ENCODE measurements at places on chromosomes 4 and X.

GRCh38 chrX:150577174-150577573, 8.8 kb downstream of the MTM1 start:
- DNase-seq = no peak

- DNase-seq = no peak
These were observed 69.7 kb upstream of the PPP3CA start for GRCh38 chr4:101417046-101417445.

DNA sequence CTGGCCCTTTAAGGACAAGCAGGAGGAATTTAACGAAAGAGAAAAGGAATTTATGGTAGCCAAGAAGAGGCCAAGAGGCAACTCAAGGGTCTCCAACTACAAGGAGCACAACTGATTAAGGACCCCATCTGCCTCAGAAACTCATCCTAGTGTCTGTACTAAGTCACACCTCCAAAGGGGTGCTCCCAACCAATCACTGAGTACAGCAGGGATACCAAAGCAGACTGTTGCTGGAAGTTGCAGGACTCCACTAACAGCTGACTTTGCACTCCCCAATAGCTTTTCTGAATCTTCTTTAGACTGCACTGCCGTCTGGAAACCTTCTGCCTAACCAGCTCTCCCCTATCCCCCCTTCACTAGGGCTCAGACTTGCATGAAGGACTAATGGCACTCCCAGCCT, 50.6 kb downstream of the ATP11C start:
- DNase-seq = no peak

DNA sequence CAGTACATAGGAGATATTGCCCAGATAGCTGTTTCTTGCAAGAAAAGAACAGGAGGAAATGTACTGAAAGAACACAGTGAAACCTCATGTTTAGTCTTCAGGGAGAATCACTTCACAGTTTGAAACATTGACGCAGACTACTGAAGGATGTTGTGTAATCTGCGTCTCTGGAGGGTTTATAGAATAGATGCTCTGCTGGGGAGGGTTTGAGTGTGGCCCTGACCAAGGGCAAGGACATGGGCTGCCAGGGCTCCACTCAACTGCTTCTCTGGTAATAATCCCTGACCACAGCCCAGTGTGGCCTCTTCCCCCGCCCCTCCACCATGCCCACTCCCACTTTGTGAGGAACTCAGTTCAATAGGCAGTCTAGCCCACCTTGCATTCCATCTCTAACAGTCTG, 15.8 kb upstream of the ACE2 start:
- no peak for DNase-seq

- no peak for DNase-seq
These were observed 46.9 kb downstream of the HSPA4L start for GRCh38 chr4:127829014-127829413.

GRCh38 chr4:102388611-102389010, 43.3 kb upstream of the SLC39A8 start:
- DNase-seq = no peak

DNA sequence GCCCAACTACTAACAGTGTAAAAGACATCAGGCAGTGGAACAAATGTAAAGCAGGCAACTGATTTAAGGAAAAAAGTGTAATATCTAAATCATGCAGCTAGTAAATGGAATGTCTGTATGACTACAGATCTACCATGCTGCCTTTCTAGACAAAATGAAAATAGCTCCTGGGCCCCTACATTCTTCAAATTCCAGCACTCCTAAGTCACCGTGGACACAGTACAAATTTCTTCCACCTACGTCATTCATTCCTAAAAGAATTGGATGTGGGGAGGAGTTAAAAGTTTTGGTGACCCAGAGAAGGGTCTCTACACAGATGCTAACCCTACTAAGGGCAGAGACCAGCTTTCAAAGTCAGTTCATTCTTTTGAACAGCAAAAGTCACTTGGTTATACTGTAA, 137.2 kb upstream of the ARHGEF9 start:
- no peak for DNase-seq

- no peak for DNase-seq
These were observed 94.2 kb downstream of the ATP10D start for GRCh38 chr4:47579235-47579634.

DNA sequence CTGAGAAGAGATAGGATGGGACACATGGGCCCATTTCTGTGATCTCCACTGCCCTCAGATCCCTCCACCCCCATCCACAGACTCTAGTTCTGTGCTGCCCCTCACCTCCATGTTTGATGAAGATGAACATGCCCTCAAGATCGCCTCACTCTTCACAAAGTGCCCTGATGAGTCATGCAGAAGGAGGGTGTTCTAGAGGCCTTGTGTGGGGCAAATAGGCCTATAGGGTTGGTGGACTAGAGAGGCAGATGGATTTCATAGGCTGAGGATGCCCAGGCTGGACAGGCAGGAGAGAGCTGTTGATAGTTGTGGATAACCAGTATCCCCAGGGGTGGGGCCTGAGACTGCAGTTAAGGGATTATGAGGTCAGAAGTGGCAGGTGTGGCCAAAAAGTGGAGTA, at the start of gene CXorf65:
TSS of gene CXorf65 (minus strand) at position 314 of the 400 bp plus-strand sequence. CDS start at position 130, 184 bp downstream.
- no peak for DNase-seq

- DNase-seq = no peak
These were observed 142.3 kb downstream of the PCDH18 start for GRCh38 chr4:137389911-137390520.

GRCh38 chrX:38335382-38335781, 8.1 kb upstream of the RPGR start:
- DNase-seq = no peak

DNA sequence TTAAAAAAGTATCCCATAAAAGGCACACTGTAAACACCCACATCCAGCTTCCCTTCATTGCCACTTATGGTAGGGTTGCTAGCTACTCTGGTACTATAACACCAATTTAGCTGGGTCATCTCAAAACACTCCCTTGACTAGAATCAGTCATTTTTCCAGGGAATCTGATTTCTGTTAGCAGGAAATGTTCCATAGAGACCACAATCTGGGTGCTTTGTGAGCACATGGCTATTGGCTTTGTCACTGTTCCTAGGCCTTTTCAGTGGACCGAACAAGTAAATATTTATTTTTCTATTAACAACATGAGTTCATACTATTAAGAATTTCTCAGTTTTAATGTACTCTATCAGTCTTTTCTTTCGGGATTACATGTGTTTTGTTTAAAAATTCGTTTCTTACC, 404.7 kb upstream of the GNPDA2 start:
- DNase-seq = no peak

DNA sequence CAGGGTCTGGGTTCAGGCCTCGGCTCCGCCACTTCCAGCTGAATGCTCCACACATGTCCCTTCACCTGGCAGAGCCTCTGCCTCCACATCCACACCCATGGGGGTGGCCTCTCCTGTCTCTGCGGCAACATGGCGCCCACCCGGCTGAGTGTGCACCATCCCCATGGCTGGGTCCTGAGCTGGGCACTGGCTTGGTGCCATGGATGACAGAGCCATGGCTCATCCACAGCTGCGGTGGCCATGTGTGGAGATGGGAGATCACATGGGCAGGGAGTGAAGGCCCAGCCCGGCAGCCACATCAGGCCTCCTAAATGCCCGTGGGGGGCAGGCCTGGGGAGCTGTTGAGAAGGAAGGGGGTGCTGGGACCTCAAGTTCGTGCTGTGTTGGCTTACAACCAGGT, 213.7 kb downstream of the AFAP1 start:
- no peak for DNase-seq

DNA sequence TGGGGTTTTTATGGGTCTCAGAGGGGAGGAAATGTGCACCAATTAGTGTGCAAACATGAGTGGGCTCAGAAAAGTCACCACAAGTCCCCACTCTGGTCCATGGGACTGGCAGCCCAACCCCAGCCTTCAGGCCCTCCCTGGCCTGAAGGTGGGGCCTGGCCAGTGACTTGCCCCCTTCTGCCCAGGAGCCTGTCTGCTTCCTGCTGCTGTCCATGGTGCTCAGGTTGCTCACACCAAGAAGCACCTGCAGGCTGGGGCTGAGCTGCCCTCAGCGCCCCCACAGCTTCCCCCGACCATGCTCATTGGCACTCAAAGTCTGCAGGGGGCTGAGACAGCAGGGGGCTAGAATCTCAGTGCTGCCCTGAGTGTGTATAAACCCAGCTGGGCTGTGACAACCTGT, 30.6 kb upstream of the GC start:
- DNase-seq = no peak

- no peak for DNase-seq
These were observed 7.6 kb downstream of the SORCS2 start for GRCh38 chr4:7199771-7200441.

DNA sequence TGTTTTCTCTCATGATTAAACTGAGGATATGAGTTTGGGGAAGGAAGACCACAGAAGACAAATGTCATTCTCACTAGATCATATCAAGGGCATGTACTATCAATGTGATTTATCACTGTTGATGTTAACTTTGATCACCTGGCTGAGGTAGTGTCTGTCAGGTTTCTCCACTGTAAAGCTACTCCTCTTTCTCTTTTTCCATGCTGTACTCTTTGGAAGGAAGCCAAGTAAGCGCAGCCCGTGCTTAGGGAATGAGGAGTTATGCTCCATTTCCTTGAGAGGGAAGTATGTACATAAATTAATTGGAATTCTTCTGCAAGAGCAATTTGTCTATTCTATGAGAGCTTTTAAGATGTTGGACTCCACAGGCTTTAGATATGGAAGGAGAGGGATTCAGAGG, 4.0 kb upstream of the KANTR start:
- DNase-seq = no peak

- no peak for DNase-seq
These were observed 22.9 kb downstream of the SHISA3 start for GRCh38 chr4:42420140-42420539.

DNA sequence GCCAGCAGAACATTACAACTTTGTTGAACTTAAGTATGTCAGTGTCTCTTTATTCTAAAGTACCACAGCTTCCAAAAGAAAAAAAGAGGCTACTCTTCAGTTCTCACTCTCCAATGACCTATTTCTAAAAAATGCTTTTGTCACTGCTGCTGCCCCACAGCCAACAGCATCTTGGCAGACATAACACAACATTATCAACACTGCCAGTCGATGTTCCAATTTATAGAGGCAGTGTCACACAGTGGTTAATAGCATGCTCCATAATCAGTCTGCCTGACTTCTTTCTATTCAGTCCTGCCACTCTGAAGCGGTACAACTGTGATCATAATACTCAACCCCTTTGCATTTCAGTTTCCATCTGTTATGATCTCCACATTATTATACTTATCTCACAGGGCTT, 69.2 kb downstream of the PLS3 start:
- no peak for DNase-seq

Measured in activated CD4-positive, alpha-beta T cell treated with anti-CD3 and anti-CD28 coated beads for 24 hours (primary cell).